ENCODE measurements at places on chromosomes 12 and 14. TPM values are rescaled to one million over a fixed set of nuclear protein-coding genes. Genes with fewer than 3 reads are reported as not detected.

- H3K27me3 ChIP-seq = no peaks in the 10 kb centered on the region
- no peak overlapping the region for H3K27ac ChIP-seq
- no peak for DNase-seq
- H3K4me1 ChIP-seq = peaks cover 11% of the 10 kb centered on the region
- H3K4me3 ChIP-seq = no peak overlapping the region
Measured at GRCh38 chr12:124790650-124791400, 72.8 kb downstream of the SCARB1 start.

GRCh38 chr12:71702590-71702989 is 16.7 kb downstream of the TMEM19 start:
- no peaks in the 10 kb centered on the region for H3K27me3 ChIP-seq
- no peak overlapping the region for H3K27ac ChIP-seq
- peaks cover 2% of the 10 kb centered on the region for H3K4me1 ChIP-seq
- no peak for DNase-seq
- H3K4me3 ChIP-seq = no peak overlapping the region

DNA sequence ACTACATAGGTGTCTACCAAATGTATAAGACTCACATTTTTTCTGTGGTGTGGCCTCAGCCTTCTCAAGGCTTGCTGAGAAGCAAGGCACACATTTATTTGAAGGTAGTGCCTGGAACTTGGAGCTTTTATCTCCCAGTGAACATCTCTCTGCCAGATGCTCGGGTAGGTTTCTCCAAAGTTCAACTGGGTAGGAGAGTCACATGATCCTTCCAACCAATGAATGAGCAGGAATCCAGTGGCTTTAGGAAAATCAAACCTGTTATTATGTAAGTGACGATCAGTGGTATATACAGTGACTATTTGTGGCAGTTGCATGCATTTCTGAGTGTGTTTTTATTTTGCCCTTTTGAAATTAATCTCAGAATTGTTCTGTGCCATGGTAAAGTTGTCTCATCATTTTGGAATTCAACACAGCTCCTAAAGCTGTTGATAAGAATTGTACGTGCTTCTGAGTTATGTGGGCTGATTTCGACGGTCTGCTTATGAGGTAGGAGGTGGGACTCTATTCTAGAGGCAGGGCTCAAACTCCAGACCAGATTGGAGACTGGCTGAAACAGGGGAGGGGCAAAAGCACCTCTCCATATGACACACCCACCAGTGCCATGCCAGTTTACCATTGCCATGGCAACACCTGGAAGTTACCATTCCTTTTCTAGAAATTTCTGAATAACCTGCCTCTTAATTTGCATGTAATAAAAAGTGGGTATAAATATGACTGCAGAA is 57.6 kb downstream of the EID3 start:
- no peaks in the 10 kb centered on the region for H3K27me3 ChIP-seq
- no peak overlapping the region for H3K4me3 ChIP-seq
- H3K4me1 ChIP-seq = no peaks in the 10 kb centered on the region
- H3K36me3 ChIP-seq = no peaks in the 10 kb centered on the region

Gene IKBIP
- total RNA-seq = 17.2 TPM

Gene CISTR
- not detected for total RNA-seq
